ENCODE measurements at places on chromosomes 6 and 20.

- DNase-seq, result no peak
Observed at GRCh38 chr20:14544688-14545087, 207.3 kb upstream of the FLRT3 start.

GRCh38 chr20:19765266-19765665 is 7.2 kb downstream of the RIN2 start:
- DNase-seq, result no peak

- DNase-seq, result no peak
Observed at GRCh38 chr20:56872620-56873458, 243.7 kb downstream of the TFAP2C start.

DNA sequence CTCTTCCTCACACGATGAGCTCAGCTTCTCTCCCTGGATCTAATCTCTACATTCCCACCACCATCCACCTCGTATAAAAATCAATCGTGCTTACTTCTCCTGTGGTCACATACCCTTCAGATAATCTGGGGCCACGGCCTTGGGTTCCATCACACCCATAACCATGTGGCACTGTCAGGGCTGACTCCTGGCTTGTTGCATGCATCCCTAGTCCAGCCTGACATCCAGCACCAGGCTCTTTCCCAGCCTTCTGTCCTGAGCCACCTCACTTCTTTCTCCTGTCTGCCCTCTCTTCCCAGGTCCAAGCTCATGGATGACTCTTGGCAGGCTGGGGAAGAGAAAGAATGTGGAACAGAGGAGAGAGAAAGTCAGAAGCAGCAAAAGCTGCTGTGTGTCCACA is 199.8 kb downstream of the BACH2 start:
- no peak for DNase-seq

GRCh38 chr6:105041880-105042279 is 85.0 kb downstream of the LIN28B start:
- DNase-seq, result peak; percentile 41

- DNase-seq, result peak; percentile 52
Observed at GRCh38 chr20:50848341-50848808, 53.5 kb downstream of the BCAS4 start.

DNA sequence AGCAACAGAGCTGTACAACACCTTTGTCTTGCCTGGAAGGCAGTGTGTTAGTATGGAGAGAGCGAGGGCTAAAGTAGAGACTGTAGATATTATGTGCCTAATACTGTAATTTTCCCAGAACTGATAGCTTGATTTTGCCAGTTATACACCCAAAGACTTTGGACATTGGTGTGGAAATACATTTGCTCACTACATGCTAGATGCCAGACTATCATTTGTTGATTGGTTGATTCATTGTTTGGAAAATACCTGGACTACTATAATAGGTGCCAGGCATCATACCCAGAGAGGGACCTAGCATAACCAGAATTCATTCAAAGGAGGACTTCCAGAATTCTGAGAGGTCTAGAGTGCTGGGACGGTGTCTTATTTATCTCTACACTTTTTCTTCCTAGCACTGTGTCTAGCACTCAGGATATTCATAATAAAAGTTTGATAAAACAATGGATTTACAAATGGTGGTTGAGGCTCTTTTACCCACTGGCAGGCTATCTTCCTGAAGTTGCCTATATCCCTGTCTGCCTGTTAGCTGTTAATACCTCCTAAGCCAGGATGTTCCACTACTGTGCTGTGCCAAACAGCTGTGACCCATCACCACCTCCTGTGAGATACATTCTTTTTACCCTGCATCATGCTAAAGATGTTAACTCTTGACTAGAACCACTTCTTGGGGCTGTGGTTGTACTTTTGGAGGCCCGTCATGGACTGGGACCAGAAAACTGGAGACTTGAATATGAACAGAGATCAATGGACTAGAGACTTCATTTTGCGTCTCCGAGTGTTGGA is 72.2 kb upstream of the FUCA2 start:
- peak; percentile 71 for DNase-seq

DNA sequence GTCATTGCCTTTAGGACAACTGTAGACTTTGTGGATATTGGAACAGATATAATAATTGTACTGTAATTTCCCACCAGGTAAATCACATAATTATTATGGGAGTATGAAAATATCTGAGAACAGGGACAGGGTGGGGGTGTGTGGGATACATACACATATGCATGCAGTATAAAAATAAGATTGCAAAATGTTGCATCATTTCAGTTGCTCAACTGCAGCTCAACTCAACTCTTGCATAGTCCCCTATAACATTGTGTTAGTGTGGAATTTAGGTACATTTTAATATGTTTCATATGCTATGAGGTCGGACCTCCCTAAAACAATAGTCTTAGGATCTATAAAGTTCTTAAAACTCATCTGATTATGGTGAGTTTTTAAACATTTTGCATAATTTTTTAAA is 275.0 kb upstream of the FLRT3 start:
- peak; percentile 68 for DNase-seq

- DNase-seq, result no peak
Observed at GRCh38 chr6:168100803-168101589, 22.0 kb upstream of the FRMD1 start.

Measured in fibroblast of the aortic adventitia (primary cell).